ENCODE measurements at places on chromosomes 12 and 14.
A peak's percentile ranks its signal among the peaks of the same experiment; 100 is the strongest.

DNA sequence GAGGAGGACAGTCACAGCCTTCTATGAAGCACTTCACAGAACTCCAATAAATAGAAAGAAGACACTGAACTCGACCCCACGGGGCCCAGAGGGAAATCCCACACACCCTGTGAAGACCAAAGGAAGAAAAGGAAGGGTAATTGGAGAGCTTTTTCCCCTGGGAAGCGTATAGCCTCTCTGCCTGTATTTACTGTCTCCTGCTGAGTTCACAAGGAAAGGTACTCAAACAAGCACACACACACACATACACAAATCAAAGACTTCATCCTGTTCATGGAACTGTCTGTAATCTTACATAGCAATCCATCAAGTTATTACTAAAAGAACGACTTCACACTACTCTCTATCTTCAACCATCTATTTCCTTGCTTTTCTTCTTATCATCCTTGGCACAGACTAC is 15.3 kb downstream of the FOXN3 start:
- DNase-seq: no peak

DNA sequence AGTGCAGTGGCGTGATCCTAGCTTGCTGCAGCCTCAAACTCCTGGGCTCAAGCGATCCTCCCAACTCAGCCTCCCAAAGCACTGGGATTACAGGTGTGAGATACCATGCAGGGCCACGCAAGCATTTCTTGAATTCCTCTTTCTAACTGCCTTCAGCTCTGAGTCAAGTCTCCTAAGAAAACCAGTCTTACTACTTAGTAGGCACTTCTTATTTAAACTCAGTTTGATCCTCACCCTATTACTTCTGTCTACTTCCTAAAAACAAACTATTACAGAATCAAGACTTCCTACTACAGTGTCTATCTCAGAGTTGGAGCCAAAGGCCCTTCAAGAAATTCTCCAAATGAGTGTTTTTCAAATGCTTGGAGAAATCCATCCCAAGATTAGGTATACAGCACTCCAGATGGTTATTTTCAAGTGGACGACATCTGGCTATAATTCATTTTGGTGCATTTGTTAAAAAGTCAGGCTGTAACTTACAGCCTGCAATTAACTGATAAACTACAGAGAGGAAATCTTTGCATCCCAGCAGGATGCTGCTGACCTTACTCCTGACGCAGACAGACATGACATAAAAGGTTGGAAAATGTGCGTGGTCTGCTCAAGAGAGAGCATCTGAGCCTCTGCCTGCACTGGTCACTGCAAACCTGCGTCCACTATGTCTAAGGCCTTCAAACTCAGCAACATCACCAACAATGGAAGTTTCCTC is 34.7 kb downstream of the SSH1 start:
- peak; percentile 77 for DNase-seq

- DNase-seq: no peak
Observed at GRCh38 chr14:23827100-23827892, 126.3 kb upstream of the DHRS4 start.

DNA sequence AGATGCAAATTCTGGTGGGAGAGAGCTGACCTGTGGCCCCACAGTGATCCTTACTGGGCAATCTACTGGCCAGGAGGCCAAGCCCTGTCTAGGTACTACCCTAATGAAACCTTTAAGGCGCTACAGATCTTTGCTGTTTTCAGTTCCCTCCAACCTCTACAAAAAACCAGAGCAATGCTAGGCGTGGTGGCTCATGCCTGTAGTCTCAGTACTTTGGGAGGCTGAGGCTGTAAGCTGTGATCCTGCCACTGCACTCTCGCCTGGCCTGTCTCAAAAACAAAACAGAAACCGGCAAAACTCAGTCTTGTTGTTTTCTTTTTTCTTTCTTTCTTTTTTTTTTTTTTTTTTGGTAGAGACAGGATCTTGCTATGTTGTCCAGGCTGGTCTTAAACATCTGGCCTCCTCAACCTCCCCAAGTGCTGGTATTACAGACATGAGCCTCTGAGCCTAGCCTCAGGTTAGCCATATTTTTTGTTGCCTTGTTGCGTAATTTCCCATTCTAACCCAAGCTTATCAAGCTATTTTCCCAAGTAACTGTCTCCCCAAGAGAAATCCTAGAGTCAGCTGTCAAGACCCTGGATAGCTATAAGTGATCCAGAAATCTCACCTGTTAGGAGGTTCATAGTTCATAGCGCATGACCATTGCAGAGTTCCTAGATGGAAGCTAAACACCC is 2.8 kb downstream of the ETFBKMT start:
- no peak for DNase-seq

DNA sequence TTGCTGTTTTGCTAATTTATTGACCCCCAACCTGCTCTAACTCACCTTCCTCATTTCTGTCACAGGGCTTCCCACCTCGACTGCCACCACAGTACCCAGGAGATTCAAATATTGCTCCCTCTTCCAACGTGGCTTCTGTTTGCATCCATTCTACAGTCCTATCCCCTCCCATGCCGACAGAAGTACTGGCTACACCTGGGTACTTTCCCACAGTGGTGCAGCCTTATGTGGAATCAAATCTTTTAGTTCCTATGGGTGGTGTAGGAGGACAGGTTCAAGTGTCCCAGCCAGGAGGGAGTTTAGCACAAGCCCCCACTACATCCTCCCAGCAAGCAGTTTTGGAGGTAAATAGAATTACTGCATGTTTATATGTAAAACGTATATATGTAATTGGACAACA is 68.8 kb downstream of the RAD52 start:
- no peak for DNase-seq

GRCh38 chr14:103127861-103128598 is 4.8 kb downstream of the TNFAIP2 start:
- no peak for DNase-seq

DNA sequence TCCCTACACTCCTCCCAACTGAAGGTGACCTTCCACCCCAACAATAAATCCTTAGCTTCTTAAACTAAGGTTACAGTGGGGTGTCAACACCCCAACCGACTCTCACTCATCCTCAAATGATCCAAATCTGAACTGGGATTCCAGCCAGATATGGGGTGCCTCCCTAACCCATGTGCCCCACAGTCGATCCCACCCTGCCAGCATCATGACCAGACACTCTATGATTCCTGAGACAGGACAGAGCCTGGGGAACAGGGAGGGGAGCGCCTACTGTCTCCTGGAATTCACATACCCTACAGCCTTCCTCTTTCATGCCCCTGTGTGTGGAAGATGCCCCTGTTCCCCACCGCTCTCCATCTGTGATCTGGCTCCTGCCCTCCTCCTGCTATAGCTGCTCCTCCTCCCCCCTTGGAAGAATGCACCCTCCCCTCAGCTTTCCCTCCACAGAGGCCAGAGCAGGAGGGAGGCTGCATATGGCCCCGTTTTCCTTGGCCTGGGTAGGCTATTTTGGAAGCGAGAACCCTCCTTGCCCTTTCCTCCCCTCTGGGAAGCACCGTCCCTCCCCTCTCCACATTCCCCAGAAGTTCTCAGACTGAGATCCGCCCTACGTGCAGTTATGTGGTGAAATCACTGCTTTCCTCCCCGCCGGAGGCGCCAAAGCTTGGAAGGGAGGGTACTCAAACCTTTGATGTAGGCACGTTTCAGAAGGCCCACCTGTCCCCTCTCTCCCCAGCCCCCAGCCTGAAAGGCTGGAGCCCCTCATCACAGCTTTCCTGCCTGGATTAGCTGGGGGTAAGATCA is 48.0 kb downstream of the SMUG1 start:
- no peak for DNase-seq

GRCh38 chr14:96583569-96584041 is 81.4 kb downstream of the PAPOLA start:
- DNase-seq: no peak

DNA sequence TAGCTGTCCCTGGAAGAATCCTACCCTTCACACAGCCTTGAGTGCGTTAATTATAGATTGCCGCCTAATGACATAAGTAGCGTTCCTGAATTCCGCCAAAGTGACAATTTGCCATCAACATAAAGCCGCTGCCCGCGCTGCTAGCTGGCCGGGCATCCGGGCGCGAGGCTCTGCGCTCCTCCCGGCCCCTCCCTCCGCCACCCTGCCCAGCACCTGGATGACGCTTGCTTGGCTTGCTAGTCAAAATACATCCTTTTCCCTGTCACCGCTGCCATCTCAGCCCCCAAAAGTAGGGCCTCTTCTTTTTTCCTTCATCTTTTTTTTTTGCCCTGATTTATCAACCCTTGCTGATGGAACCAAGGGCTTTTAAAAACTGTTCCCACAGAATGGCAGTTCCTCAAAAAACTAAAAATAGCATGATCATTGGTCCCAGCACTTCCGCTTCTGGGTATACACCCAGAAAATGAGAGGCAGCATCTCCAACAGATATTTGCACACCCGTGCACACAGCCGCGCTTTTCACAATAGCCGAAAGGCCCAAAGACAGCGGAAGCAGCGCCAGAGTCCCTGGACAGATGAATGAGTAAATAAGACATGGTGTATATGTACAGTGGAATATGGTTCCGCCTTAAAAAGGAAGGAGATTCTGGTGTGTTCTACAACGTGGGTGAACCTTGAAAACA is 235.2 kb downstream of the BCL11B start:
- DNase-seq: peak; percentile 75

- no peak for DNase-seq
Observed at GRCh38 chr14:85254711-85255110, 275.2 kb upstream of the FLRT2 start.

DNA sequence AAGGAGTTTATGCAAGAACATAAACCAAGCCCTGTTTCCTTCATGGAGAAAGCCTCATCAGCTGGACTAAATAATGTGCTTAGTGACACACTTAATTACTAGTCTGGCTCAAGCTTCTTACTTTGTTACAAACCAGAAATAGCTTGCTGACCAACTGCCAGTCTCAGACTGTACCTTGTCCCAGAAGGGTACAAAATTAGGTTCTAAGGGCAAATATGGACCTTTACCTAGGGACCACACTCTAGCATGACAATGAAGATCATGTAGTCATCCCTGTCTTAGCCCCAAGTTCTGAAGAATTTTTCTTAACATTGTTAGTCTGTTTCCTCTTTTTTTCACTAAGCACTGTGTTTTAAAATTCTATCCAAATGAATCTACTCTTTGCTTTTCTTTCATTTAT is 2.2 kb downstream of the AMN1 start:
- DNase-seq: no peak

GRCh38 chr12:20264608-20265114 is 103.7 kb upstream of the PDE3A start:
- no peak for DNase-seq

- DNase-seq: peak; percentile 11
Observed at GRCh38 chr12:19893514-19893913, 454.2 kb downstream of the AEBP2 start.

GRCh38 chr14:48723841-48724495 is 862.2 kb downstream of the RPS29 start:
- no peak for DNase-seq

DNA sequence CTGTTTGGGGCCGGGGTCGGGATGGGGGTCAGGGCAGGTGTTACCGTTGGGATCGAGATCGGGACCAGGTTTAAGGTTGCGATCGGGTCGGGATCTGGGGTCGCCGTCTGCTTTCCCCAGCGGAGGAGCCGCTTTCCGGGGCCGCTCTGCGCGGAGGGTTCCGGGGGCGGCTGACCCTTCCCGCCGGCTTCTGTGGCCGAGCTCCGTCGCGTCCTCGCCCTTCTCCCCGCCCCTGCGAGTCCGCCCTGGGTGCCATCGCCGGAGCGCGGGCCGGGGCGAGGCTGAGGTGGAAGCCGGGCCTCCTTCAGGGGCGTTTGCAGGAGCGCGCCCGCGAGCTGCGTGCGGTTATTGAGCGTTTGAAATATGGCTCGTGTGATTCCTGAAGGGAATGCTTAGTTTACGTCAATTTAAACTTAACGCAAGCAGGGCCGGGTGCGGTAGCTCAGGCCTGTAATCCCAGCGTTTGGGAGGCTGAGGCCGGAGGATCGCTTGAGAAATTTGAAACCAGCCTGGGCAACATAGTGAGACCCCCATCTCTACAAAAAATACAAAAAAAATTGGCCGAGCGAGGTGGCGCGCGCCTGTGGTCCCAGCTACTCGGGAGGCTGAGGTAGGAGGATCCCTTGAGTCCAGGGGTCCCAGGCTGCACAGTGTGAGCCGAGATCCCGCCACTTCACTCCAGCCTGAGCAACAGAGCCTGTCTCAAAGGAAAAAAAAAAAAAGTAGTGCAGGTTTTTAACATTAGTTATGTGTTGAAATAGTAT is 620 bp downstream of the PGAM5 start:
- peak; percentile 43 for DNase-seq

GRCh38 chr14:95335071-95335470 is 15.4 kb upstream of the CLMN start:
- DNase-seq: no peak

DNA sequence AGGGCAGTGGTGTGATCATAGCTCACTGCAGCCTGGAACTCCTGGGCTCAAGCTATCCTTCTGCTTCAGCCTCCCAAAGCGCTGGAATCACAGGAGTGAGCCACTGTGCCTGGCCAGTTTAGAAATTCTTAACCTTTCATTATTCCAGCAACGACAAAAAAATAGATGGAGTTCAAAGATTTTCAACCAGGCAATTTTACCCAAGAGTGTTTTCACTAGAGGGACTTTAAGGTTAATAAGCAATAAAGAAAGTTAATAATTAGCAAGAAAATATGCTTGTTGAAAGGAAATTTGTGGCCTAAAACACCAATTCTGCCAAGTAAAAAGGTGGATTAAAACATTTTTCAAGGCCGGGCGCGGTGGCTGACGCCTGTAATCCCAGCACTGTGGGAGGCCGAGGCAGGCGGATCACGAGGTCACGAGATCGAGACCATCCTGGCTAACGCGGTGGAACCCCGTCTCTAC is 14.8 kb downstream of the CDKL1 start:
- no peak for DNase-seq

DNA sequence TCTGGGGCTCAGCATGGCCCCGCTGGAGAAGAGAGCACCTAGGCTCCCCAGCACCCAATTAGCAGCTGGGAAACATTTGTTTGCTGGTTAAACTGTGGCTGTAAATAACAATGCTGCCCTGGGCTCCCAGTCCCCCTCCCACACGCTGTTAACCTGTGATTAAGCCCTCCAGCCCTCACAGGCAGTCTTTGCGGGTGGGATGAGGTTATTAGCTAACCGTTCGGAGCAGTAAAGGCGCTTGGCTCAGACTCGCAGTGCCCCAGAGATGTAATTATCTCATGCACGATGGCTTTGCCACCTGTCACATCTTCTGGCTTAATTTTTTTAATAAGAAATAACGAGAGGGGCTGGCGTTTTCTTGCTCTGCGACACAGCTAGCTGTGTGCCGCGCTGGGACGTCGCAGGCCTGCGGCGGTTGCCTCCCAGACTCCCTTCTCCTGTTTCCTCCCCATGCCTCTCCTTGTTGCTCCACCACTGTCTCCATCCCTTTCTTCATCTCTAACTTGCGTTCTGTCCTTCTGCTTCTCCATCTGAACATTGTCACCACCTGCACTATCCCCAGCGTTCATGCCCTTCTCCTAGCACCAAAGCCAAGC is 239.2 kb upstream of the FKBP4 start:
- no peak for DNase-seq

- DNase-seq: no peak
Observed at GRCh38 chr14:32028599-32028998, 48.5 kb upstream of the ARHGAP5 start.

Data from suppressor macrophage treated with lipopolysaccharide for 4 hours (primary cell).